Activated naive CD4-positive, alpha-beta T cell (primary cell): ENCODE measurements at places on chromosomes 12 and 14.

- no peak for DNase-seq
Measured at GRCh38 chr12:90938451-90938850, 16.5 kb downstream of the CCER1 start.

DNA sequence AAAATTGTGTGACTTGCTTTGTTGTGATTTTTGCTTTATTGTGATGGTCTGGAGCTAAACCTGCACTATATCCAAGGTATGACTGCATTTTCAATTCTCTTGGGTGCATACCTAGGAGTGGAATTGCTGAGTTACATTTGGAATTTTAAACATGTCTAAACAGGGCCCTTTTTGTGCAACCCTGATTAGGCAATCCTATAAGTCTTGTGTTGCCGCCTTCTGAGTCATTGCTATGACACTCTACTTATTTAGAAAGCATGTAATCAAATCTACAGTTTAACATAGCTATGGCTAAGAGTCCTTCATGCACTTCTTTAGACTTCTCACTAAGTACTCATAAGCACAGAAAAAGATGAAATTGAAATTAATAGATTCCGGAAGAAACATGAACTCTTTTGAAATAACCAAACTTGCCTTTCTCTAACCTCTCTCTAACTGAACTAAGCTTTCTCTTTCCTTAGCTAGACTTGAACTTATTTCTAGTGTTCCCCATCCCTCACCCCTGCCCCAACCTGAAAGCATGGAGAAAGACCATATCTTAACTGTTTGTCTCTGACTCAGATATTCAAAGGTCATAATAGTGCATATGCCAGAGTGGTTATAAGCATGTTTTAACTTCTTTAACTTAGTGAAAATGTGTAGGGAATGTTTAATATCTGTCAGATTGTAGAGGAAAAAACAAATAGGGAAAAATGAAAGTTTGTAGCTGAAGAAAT lies 203.0 kb downstream of the SNAPC1 start:
- DNase-seq, result no peak

- DNase-seq, result no peak
Measured at GRCh38 chr14:100651999-100652508, 64.8 kb upstream of the BEGAIN start.

GRCh38 chr12:87920139-87920538 lies 109.1 kb downstream of the C12orf50 start:
- DNase-seq, result no peak

DNA sequence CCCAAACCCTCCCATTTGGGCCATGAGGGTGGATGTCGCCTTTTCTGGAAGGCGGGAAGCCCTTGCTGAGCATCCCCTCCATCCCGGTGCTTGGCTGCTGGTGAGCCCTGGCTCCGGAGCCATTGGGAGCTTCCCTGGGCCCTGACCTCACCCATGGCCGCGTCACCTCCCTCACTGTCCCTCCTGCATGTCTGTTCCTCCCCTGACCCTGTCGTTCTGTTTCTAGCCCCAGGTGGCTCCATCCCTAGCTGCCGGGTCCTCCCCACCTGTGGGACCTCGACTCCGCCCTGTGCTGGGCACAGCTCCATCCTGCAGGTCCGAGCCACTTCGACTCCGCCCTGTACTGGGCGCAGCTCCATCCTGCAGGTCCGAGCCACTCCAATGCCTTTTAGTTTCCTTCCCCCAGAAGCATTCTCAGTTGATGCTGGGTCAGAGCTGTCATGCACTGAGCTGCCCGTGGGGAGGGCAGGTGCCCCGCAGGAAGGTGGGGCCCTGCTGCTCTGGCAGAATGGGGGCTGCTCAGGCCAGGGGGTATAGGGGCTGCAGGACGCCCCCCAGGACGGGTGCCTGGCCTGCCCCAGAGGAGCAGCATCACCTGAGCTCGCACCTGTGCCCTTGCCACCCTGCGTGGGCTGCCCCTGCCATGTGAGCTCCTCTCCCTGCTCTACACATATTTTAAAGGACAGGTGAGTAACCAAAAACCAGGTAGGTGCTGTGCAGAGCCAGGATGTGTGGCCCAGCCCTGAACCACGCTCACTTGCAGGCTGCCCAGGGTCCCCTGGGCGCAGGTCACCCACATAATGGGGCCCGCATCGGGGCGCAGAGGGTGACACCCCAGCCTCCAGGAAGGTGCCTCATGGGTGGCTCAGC lies 19.0 kb downstream of the NOC4L start:
- DNase-seq, result no peak

GRCh38 chr12:10140001-10140400 lies 10.0 kb upstream of the CLEC7A start:
- no peak for DNase-seq

DNA sequence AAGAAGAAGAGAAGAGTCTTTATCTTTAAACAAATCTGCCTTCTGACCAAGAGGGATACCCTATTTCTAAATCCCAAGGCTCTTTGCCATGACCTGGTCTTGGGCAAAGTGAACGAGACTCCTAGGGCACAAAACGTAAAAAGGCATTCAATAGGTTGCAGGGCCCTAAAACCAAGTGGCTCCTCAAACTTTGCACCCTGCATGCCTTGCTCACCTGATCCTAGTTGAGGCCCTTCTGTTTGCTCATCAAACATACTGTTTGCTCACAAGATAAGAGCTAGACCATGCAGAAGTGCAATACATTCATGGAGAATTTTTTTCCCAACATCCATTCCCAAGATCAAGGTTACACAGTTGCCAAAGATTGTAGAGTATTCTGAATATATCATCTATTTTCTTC lies 7.9 kb upstream of the PRH1 start:
- DNase-seq, result no peak

DNA sequence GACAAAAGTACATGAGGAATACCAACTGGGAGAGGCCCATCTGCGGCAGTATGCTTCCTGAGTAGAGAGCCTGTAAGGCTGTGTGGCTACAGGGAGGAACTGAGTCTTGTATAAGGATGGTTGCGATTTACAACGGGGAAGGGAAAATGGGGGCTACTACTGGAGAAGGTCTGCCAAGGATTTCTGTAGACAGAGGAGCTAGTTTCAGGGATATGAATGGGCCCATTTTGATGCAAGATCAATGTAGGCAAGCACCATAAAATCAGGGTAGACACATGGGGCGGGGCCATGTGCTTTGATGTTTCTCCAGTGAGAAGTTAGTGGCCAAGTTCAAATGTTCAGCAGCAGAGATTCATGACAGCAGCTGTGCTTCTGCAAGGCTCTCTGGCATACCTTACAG lies 149.4 kb downstream of the GPR65 start:
- no peak for DNase-seq
